ENCODE measurements at places on chromosomes 11 and 22.

- no peak for DNase-seq
These were observed 2.2 kb upstream of the OR8D4 start for GRCh38 chr11:123899792-123900191.

GRCh38 chr11:14645985-14646900 lies 2.6 kb downstream of the PDE3B start:
- no peak for DNase-seq

- DNase-seq: no peak
These were observed 46.1 kb upstream of the LINC01488 start for GRCh38 chr11:69435161-69435986.

DNA sequence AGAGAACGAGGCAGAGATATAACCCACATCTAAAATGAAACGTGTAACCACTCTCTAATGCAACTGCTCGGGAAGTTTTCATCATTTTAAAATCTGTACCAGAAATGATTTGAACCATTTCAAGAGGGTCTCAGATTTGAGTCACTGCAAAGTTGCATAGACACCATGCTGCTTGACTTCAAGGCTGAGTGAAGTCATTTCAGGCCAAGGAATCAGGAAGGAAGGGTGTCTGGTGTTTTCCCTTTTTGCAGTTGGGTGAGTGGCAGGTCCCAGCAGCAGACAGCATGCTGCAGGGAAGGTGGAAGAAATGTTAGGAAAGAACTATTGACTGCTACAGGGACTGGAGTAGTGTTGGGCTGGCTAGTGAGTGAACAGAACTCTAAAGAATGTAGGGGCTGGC lies 16.5 kb downstream of the TANGO2 start:
- DNase-seq: no peak

DNA sequence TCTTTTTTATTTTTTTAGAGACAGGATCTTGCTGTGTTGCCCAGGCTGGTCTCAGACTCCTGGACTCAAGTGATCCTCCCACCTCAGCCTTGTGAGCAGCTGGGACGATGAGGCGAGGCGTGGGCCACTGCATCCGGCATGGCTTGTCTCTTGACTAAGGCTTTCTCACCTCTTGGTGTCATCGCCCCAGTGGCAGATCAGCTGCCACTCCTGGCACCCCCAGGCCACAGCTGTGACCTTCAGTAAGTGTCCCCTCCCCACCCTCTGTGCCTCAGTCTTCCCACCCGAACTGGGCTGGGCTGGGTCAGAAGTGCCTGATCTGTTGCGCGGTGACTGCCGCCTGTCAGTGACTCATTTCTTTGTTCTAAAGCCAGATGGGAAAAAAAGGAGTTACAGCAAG lies 3.6 kb downstream of the SYNGR1 start:
- DNase-seq: no peak

DNA sequence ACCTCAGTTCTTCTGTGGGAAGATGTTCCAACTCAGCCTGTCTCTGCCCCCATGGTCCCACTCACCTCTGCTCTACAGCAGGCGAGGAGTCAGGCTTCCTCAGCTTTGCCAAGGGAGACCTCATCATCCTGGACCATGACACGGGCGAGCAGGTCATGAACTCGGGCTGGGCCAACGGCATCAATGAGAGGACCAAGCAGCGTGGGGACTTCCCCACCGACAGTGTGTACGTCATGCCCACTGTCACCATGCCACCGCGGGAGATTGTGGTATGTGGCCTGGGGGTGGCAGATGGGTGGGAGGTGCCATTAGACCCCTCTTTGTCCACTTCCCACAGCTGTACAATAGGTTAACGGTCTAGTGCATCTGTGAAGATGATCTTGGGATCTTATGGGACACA lies 73.3 kb downstream of the MYO7A start:
- no peak for DNase-seq
